Brain microvascular endothelial cell (primary cell): ENCODE measurements at places on chromosomes 13 and 19.
A peak's percentile ranks its signal among the peaks of the same experiment; 100 is the strongest.

- no peak for DNase-seq
Measured at GRCh38 chr13:91894316-91894715, 495.9 kb downstream of the GPC5 start.

DNA sequence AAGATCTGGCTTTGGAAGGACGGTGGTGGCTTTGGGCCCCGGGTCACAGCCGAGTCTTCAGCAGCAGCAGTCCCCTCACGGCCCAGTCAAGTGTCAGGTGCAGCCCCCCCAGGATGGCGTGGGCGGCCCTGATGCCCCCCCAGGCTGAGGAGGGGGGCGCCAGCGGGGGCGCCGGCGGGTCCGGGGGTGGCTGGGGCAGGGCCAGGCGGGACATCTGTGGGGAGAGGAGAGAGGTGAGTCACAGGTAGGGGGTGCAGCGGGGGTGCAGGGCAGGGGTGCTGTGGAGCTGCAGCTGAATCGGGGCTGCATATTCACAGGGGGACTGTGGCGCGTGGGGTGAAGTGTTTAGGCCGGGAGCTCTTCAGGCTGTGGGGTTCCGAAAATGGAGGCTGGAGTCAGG, 2.9 kb upstream of the GARIN5B start:
- no peak for DNase-seq

DNA sequence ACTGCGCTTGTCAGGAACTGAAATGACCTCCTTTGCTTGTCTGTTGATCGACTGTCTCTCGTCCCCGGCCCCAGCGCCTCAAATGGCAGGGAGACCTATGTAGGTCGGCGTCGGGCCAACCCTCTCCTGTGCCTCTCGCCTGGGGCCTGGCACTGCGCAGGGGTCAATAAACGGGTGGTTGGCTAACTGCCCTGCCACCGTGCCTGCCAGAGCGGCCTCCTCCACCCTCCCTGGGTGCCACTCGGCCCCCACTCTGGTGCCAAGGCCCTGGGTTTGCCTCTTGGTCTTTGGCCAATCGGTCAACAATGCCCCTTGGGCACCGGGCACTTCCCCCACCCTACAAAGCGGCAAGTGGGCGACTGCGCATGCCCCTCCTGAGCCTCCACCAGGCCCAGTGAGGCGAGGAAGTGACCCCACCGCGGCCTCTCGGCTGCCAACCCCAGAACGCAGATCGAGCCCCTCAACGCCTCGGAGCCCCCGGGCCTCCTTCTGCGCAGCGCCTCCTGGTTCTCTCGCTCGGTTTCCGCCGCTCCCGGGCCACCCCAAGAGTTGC, 1.1 kb downstream of the KEAP1 start:
- DNase-seq = peak; percentile 13

GRCh38 chr13:113077953-113078901, 27.4 kb upstream of the F7 start:
- no peak for DNase-seq

DNA sequence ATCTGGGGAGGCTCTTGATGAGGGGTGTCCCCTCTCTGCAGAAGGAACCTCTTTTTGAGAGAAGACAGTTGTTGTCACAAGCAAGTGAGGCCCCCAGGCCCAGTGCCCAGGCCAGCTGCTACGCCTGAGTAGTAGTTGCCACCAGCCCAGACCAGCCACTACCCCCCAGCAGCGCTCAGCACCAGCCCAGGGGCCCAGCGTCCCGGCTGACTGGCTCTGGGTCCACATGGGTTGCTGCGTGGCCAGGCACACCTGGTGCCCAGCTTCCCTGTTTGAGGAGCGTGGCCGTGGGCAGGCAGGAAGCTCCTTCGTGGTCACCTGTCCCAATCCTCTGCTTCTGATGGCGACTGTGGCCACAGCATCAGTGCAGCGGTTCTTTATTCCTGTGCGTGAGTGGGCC, 84.7 kb downstream of the KDM4B start:
- no peak for DNase-seq

- DNase-seq = no peak
Measured at GRCh38 chr19:36100476-36100875, 10.5 kb upstream of the OVOL3 start.

GRCh38 chr19:58558623-58559274, 338 bp upstream of the UBE2M start:
- DNase-seq = peak; percentile 98

GRCh38 chr13:112972867-112973576, 4.0 kb downstream of the MCF2L start:
- DNase-seq = no peak

DNA sequence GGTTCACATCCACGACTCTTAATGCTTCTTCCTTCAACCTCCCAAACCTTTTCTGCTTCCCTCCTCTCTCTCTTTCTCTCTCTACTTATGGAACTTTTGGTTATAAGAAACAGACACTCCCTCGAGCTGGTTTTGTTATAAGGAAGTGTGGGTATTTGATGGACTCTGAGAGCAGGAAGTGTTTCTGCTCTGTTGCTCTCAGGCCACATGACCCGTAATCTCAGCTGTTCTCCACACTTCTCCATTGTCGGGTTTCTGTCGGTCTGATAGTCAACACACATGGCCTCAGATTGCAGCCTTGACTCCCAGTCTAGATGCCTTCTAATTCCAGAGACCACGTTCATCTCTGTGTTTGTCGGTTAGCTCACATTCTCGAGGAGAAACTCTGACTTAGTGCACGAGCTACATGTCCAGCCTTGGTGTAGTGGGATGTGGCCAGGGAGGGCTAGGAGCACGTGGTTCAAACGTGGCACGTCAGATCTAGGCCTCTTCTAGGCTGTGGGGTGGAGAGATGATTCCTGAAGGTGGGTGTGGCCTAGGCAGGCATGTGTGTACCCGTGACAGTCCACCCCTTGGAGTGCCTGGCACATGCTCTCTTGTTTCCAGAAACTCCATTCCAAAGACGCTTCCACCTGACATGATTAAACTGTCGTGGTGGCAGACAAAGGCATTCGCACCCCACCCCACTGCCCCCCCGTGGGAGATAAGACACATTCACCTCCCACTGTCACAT, 26.3 kb downstream of the CNFN start:
- no peak for DNase-seq

DNA sequence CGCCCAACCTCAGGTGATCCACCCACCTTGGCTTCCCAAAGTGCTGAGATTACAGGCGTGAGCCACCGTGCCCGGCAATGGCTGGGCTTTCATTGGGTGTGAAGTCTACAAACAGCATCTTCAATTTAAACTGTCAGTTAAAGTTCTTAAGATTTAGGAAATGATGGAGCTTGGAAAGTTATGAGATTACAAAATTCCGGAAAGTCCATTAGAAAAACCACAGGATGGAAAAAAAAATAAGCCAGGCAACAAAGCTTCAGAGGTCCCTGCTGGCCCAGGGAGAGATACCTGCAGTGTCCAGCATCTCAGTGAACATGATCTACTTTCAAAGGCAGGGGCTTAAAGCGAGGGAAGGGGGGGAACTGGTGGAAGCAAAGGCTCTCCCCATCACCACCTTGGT, 4.6 kb upstream of the ZNF587B start:
- no peak for DNase-seq

- no peak for DNase-seq
Measured at GRCh38 chr13:21719463-21719862, 48.6 kb downstream of the FGF9 start.

GRCh38 chr13:102295316-102296048, 106.4 kb downstream of the FGF14 start:
- DNase-seq = no peak

GRCh38 chr13:50712881-50713280, 130.6 kb downstream of the DLEU7 start:
- DNase-seq = no peak

DNA sequence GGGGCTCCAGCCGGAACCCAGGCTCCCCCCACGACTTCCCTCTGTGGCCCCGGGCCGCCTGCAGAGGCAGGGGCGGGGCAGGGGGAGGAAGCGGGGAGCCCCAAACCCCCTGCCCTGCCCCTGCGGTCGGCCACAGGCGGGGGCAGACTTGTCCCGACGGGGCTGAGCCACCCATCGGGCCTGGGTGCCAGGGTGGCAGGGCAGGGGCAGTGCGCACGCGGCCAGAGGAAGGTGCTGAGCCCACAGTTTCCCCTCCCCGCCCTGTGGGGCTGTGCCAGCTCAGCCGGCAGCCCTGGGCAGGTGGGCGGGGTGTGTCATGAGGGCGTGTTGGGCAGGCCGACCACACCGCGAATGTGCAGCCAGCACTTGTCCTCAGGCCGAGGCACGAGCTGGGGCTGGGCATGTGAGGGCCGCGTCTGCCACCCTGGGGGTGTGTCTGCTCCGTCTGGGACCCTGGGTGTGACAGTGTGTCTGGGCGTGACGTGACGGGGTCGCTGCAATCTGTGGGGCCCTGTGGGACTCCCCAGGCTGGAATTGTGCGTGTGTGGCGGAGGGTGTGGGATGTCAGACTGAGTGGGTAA, 17.7 kb downstream of the CCDC97 start:
- no peak for DNase-seq

- DNase-seq = no peak
Measured at GRCh38 chr19:48784527-48784926, 26.3 kb downstream of the BCAT2 start.

DNA sequence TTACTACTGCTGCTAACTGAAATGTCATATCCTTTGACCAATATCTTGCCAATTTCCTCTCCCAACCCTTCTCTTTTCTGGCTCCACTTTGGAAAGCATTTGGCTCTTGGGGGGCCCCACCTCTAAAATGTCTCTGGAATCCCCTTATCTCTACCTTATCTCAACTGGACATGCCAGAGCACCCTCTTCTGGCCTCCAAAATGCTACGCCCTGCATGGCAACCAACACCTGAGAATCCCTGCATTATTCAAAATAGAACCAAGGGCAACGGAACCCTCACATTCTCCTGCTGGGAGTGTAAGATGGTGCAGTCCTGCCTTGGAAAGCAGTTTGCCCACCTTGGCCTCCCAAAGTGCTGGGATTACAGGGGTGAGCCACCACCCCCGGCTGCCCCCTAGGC, 35.3 kb downstream of the CERS4 start:
- DNase-seq = no peak

DNA sequence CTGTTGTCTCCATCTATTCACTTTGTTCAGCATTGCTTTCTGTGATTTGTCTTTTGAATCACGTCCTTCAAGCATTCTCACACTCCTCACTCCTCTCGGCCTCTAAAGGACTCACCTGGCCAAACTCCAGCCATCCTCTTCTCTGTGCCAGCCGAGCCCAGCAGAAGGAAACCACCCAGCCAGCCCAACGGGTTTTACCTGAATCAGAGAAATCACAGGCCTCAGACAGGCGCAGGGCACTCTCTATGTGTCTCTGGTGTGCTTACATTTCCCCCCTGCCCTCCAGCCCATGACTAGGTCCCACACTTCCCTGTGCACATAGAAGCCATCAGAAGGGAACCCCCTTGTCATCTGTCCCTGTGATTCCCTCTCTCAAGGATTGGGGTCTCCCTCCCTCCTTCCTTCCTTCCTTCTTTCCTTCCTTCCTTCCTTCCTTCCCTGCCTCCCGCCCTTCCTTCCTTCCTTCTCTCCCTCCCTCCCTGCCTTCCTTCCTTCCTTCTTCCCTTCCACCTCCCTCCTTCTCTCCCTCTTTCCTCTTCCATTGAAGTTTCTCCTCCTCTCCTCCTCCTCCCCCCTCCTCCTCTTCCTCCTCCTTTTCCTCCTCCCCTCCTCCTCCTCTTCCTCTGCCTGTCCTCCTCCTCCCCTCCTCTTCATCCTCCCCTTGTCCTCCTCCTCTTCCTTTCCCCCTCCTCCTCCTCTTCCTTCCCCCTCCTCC, 8.8 kb upstream of the ZNF541 start:
- no peak for DNase-seq

GRCh38 chr19:49875857-49876421, 1.2 kb downstream of the AKT1S1 start:
- DNase-seq = no peak

- peak; percentile 23 for DNase-seq
Measured at GRCh38 chr13:43284162-43284561, 260.8 kb downstream of the DNAJC15 start.

GRCh38 chr19:40466219-40466984, 399 bp upstream of the SPTBN4 start:
- DNase-seq = no peak

DNA sequence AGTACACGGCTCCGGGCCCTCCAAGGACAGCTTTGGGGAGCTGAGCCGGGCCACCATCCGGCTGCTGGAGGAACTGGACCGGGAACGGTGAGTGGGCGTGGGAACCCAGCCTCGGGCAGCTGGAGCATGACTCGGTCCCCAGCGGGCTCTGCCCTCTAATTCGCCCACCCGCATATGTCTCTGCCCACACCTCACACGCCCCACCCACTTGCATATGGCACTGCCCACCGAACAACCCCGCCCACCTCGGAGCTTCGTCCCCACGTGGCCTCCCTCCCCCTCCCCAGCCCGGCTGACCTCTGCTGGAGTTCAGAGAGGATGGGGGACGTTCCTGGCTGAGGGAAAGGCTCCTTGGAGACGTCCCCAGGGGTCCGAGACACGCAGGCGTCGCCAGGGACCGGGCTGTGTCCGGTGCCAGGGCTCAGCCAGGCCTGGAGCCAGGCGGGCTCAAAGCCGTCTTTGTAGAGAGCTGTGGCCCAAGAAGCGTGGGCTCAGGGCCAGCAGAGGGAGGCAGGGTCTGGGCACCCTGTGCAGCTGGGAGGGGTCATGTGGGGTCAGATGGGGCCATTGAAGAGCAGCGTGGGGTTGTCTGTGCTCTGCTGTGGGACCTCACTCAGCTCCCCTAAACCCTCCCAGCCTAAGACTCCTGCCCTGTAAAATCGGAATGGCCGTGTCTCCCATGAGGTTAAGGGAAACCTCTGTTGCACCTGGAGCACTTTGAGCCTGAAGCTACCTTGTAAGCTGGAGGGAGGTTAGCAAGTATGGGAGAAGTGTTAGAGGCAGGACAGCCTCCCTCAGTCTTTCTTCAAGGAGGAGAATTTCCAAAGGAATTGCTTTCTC, 3.8 kb downstream of the APC2 start:
- DNase-seq = no peak

DNA sequence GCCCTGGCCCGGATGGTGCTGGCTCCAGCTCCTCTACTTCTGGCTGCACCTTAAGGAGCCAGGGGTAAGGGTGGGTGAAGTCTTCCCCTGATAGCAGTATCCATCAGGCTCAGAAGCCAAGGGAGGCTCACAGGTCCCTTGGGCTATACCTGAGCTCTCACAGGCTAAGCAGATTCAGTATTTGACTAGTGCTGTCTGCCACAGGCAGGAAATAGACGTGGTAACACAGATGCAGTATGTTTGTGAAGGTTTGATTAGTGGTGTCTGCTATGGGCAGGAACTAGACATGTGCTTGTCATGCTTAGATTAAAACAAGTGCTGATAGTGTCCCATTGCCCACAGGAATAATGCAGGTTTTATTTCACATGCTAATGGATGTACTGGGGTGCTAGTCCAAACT, 4.0 kb downstream of the SYT5 start:
- DNase-seq = no peak

GRCh38 chr13:37878496-37878895, 8.9 kb upstream of the TRPC4 start:
- DNase-seq = no peak

- no peak for DNase-seq
Measured at GRCh38 chr19:15038294-15038693, 11.0 kb upstream of the CASP14 start.

DNA sequence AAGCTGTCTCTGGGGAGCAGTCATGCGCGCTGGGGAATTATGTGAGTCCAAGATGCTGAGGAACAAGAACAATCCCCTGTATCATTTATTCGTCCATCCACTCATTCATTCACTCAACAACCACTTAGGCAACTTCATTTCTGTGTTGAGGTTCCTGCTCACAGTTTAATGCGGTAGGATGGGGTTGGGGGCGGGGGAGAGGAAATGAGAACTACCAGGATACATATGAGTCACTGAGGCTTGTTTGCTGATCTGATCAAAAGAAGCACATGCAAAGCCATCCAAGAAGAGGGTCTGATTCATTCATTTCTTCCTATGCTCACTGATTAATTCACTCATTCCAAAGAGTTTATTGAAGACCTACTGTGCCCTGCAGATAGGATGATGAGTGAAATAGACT, 20.9 kb downstream of the ZNF536 start:
- no peak for DNase-seq

GRCh38 chr13:33110713-33111413, 94.6 kb downstream of the KL start:
- DNase-seq = no peak
